ENCODE measurements at places on chromosomes 16 and 17.
A peak's percentile ranks its signal among the peaks of the same experiment; 100 is the strongest.

GRCh38 chr17:82049106-82049505, 2.5 kb downstream of the RFNG start:
- DNase-seq, result no peak

DNA sequence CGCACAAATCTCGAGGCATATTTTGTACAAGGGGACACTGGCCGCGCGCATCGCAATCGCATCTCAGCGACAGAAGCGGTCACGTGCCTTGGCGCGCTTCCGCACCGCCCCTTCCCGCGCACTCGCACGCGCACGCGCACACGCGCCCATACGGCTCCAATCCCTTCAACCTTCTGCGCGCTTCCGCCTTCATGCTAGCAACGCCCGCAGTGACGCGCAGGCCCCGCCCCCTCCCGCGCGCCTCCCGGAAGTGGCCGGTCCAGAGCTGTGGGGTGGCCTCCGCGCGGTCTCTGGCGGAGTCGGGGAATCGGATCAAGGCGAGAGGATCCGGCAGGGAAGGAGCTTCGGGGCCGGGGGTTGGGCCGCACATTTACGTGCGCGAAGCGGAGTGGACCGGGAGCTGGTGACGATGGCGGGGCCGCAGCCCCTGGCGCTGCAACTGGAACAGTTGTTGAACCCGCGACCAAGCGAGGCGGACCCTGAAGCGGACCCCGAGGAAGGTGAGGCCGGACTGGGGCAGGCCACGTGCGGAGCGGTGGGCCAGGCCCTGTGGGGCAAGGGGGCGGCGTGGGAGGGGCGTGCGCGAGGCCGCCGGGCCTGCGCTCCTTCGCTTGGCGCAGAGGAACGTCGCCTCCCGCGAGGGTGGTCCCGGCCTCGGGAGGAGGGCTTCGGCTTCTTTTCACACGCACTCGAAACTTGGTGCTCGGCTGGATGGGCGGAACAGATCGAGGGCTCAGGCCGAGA, at the start of gene AATF:
Gene AATF, plus strand, starts transcription at position 238 of the 744 bp plus-strand sequence. Its CDS starts 172 bp downstream, at position 410.
- DNase-seq, result peak; percentile 98

GRCh38 chr17:16929035-16929680, 42.8 kb downstream of the TNFRSF13B start:
- DNase-seq, result no peak

DNA sequence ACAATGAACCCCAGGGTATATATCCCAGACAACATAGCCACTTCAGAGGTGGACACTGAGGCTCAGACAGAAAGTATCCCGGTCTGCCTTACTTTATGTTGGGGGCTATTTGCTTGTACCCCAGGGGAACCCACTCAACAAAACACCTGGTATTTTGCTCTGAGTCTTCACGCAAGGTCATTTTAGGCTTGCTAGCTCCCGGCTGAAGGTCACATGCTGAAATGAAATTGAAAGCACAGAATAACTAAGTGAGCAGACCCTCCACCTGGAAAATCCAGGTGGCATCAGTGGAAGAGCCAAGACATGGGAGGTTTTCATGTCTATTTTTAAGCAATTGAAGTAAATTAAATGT, 4.1 kb upstream of the KDM8 start:
- no peak for DNase-seq

DNA sequence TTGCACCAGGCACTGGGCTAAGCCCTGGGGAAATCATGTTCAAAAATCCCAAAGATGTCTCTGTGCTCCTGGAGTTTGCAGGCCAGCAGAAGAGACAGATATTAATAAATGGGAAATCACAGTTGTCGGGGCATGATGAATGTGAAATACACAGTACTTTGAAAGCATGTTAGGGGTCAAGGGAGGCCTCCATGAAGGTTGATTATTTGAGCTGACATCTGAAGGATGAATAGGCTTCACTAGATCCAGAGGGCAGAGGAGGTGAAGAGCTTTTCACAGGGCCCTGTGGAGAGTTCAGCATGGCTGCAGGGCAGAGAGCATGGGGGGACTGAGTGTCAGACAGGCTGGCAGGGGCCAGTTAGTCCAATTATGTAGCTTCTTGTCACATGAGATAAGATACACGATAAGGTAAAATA, 2.6 kb downstream of the ANKRD40CL start:
- no peak for DNase-seq

DNA sequence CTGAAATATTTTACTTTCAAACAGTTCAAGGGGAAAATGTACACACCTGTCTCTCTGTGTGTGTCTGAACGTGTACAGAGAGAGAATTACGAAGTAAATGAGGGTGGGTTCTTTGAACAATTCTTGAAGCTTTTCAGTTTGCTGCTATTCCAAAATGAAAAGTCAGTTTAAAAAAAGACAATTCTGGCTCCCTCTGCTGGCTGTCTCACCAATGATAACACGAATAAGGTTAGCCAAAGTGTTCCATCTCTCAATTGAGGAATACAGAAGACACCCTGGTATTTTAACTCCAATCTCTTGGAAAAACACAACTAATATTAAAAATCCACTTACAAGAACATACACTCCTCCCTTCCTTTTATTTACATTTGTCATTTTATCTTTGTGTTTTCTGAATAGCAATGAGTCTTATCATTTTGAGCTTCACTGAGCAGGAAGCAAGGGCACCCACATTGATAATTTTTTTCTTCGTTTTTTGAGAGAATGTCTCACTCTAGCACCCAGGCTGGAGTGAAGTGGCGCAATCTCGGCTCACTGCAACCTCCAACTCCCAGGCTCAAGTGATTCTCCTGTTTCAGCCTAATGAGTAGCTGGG, 20.5 kb downstream of the EFTUD2 start:
- DNase-seq, result peak; percentile 30

DNA sequence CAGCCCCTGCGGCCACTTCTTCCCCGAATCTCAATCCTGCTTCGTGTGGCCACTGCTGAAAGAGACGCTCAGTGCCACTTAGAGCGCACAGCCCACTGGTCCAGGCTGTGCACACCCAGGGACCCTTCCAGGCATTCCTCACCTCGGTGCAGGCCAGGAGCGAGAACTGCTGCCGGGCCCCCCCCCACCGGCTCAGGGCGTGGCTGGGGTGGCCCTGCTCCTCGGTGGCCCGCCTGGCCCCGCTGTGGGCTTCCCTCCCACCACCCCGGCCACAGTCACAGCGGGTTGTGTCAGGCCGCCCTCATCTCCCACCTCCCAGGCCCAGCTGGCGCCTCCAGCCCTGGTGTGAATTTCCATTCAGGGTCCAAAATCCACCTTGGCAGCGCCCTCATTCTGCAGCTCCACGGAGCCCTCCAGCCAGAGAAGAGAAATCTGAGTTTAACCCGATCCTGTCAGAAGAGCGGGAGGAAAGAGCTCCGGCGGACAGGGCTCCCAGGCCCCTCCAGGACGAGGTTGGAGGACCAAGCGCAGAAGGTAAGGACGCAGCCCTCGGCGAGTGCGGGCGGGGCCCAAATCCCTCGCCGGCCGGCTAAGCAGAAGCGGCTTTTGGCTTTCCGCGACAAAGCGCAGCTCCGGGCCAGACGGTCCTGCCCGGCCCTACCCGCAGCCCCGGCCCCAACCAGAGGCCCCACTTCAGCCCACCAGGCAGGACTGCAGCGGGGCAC, 12.0 kb downstream of the TBC1D16 start:
- no peak for DNase-seq

GRCh38 chr17:74864866-74865395, 5.2 kb upstream of the GRIN2C start:
- DNase-seq, result peak; percentile 77

DNA sequence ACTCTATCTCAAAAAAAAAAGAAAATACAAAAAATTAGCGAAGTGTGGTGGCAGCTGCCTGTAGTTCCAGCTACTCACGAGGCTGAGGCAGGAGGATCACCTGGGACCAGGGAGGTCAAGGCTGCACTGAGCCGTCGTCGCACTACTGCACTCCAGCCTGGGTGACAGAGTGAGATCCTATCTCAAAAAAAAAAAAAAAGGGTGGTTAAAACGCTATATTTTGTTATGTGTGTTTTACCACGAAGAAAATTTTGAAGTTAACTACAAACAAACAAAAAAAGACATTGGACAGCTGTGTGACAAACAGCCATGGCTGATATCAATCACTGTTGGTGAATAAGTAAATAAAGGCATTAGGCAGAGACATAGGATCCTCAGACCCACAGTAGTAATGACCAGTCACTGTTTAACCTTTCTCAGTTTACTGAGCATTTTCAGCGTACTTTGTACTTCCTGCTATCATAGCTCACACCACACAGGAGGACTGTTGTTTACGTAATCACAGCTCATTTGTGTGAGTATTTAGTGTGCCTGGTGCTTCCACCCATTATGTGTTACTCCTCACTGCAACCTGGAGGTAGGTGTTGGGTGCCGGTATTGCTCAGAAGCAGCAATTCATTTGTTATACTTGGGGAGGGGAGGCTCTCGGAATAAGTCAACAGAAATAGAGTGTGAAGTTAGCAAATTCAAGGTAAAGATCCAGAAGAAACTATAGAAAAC, 55.4 kb downstream of the COPRS start:
- DNase-seq, result peak; percentile 51

GRCh38 chr16:9047689-9048301, 43.6 kb upstream of the HAPSTR1 start:
- DNase-seq, result peak; percentile 80

GRCh38 chr17:15917438-15918027, 27.4 kb upstream of the ADORA2B start:
- DNase-seq, result no peak

- no peak for DNase-seq
Observed at GRCh38 chr16:15834502-15834901, 22.3 kb downstream of the MYH11 start.

GRCh38 chr16:62130101-62130500, 93.9 kb upstream of the CDH8 start:
- no peak for DNase-seq

- DNase-seq, result no peak
Observed at GRCh38 chr17:52673791-52674190, 515.3 kb upstream of the CA10 start.

- no peak for DNase-seq
Observed at GRCh38 chr17:81453712-81454111, 58.5 kb downstream of the BAHCC1 start.

All from colonic mucosa (tissue), 4 donors.